IPS DF 6.9 (cell line): ENCODE measurements at places on chromosomes 4 and X.
A peak's percentile ranks its signal among the peaks of the same experiment; 100 is the strongest.

GRCh38 chrX:103356130-103356798 lies at the start of gene TCEAL9:
TSS of gene TCEAL9 (plus strand) at chrX:103356506. CDS start at chrX:103357685, 1,179 bp downstream.
- H3K27me3 ChIP-seq, result no peaks in the 10 kb centered on the region
- no peak within 1 kb of the TSS for H3K27ac ChIP-seq
- DNase-seq, result no peak
- H3K4me3 ChIP-seq, result peak within 1 kb of the TSS; percentile 95

- H3K36me3 ChIP-seq, result no peaks in the 10 kb centered on the region
- peaks cover 5% of the 10 kb centered on the region; the same call in 1 of the 2 replicates for H3K27me3 ChIP-seq
- no peak for DNase-seq
- H3K4me3 ChIP-seq, result no peak overlapping the region
- H3K4me1 ChIP-seq, result no peaks in the 10 kb centered on the region
These were observed 3.9 kb upstream of the SPOCK3 start for GRCh38 chr4:167238226-167238625.

DNA sequence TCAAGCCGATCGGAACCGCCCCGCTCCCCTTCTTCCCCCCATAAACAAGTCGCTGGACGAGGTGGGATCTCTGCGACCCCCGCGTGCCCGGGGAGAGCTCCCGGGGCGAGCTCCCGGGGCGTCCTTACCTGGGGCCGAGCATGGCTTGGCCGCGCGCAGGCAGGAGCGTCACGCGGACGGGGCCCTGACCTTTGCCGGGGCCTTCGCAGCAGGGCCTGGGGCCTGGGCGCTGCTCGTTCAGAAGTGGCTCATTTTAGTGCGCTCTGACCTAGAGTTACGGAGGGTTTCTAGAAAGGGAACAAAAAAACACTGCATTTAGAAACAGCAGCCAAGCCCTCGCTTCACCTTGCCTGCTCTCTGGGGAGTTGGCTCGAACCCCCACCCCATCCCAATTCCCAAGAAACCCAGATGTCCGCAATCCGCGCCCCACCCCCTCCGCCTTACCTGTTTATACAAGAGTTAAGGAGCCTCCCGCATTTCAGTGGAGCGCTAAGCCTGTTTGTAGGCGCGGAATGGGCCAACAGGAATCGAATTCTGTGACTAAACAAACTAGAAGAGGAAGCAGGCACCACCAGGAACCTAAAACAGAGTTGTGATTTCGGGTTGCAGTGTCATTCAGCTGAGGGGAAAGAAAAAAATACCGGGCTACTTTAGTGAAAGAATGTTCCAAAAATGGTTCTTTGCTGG lies 814 bp upstream of the RBM47 start:
- H3K4me3 ChIP-seq, result peak overlapping the region; percentile 69; the same call in 1 of the 2 replicates
- DNase-seq, result no peak
- H3K27ac ChIP-seq, result peak overlapping the region; percentile 45

DNA sequence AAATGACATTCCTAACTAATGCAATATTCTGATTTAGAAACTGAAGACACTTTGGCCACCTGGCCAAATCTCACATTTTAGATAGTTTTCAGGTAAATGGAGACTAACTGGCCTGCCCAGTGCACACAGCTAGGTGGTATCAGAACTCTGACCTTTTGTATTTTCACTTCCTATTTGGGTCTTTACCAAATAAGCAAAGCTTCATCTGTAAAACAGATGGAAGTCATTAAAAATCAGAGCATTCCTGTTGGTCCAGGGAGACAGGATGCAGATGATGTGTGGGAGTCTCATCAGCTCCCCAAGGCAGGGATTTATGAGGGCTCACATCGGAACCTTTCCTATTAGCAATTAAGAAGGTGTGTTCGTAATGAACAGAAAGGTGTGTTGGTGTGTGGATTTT lies 57.7 kb downstream of the ARHGAP10 start:
- no peak overlapping the region for H3K4me3 ChIP-seq
- H3K4me1 ChIP-seq, result no peaks in the 10 kb centered on the region
- no peaks in the 10 kb centered on the region for H3K27me3 ChIP-seq
- H3K27ac ChIP-seq, result no peak overlapping the region

DNA sequence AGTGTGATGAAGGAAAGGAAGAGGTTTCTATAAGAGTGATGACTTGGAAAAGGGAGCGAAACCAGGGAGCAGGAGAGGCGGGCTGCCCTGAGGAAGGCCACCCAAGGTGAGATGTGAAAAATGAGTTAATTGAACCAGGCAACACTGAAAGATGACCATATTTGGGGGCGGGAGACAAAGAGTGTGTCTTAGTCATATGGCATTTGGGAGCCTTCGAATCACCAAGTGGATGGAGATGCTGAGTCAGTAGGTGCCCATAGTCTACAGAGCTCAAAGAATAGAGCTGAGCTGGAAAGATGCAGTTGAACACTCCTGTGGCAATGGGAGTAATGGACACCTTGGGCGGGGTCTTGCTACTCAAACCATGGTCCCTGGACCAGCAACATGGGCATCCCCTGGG lies 8.3 kb upstream of the TLR8 start:
- no peaks in the 10 kb centered on the region for H3K36me3 ChIP-seq
- no peak for DNase-seq
- H3K27ac ChIP-seq, result no peak overlapping the region

DNA sequence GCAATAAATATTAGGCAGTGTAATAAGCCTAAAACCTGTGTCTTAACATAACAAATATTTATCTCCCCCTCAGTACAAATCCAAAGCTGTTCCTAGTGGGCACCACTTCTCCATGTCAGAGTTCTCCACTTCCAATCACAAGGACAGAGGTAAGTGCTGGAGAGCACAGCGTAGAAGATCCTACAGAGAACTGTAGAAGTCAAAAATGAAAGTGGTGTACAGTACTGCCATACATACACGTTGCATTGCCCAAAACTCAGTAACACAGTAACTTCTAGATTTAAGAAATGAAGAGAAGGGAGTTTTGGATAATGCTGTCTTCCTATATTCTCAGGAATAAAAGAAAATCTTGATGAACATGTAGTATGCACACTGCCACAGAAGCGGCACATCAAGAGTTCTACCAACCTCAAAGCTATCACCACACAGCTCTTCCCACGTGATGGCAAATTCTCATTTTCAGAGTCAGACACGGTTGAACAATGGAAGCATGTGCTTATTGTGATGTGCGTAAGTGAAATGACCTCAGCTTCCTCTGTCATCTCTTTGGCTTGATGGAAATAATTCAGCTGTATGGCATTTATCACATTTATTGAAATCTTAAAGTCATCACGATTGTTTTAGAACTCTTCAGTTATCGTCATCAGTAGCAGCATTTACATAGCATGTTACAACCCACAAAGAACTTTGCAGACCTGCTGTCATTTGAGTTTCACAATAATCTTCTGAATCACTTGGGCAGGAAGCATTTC lies 27.1 kb upstream of the SPANXN4 start:
- DNase-seq, result no peak
- H3K4me1 ChIP-seq, result no peaks in the 10 kb centered on the region
- no peak overlapping the region for H3K4me3 ChIP-seq
- no peak overlapping the region for H3K27ac ChIP-seq

DNA sequence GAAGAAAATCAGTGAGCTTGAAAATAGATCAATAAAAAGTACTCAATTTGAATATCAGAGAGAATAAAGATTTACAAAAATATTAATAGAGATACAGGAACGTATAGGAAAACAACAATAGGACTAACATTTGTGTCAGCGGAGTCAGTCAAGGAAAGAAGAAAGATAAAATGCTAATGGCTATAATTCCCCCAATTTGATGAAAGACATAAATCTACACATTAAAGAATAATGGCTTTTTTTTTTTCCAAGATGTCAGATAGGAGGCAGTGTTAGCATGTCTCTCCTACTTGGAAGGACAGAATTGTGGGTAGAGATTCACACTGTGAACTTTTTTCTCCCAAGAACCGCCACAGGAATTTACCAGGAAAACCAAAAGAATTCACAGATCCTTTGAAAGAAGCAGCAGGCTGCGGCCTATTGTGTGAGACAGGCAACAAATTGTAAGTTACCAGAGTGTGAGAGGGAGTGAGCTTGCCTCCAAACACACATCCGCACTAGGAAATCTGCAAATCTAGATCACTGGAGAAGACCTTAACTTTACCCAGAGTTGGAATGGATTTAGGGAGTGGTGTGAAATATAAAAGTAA lies 249.9 kb downstream of the PRDM5 start:
- no peak overlapping the region for H3K27ac ChIP-seq
- H3K36me3 ChIP-seq, result no peaks in the 10 kb centered on the region
- H3K4me1 ChIP-seq, result no peaks in the 10 kb centered on the region; the same call in 1 of the 2 replicates
- H3K4me3 ChIP-seq, result no peak overlapping the region
- no peak for DNase-seq

DNA sequence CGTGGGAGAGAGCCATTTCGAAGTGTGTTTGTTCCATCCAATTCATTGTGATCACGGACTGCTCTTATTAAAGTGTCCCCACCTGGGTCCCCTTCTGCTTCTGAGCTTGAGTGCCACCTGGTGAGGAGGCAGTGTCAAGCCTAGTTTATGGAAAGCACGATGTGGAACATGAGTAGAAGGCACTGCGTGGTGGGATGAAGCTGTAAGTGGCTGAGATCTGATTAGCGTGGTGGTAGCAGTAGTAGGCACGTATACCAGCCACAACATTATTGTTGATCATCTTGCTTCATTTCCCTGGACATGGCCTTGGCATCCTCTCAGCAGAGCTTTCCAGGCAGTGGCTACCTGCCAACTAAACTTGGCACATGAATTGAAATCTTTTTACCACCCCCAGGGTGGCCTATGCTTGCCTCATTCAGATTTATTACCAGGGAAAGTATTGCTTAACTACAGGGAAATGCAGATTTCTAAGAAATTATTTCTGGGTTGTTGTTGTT lies 46.4 kb downstream of the GPAT3 start:
- no peaks in the 10 kb centered on the region for H3K27me3 ChIP-seq
- no peak overlapping the region for H3K27ac ChIP-seq
- H3K4me3 ChIP-seq, result no peak overlapping the region
- H3K36me3 ChIP-seq, result no peaks in the 10 kb centered on the region
- no peak for DNase-seq
